ENCODE measurements at places on chromosomes 2 and 18.

DNA sequence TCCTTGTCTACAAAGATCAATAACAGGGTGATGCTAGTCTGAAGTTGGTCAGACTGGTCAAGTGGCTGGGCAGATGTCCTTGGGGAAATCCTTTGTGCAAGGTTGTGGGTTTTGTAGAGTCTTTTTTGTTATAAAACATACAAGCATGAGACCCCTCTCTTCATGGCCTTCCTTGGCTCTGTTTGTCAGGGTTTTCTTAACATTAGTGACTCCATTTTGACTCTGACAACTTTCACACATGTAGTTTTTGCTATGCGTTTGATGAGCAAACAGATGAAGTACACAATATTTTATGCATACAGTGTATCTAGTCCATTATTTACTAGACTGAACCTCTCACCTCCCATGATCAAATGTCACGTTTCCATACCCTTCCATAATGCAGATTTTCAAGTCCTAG is 151.2 kb upstream of the KLF7 start:
- no peak for DNase-seq

GRCh38 chr2:226333388-226333787 is 466.2 kb downstream of the IRS1 start:
- DNase-seq, result peak; percentile 14

DNA sequence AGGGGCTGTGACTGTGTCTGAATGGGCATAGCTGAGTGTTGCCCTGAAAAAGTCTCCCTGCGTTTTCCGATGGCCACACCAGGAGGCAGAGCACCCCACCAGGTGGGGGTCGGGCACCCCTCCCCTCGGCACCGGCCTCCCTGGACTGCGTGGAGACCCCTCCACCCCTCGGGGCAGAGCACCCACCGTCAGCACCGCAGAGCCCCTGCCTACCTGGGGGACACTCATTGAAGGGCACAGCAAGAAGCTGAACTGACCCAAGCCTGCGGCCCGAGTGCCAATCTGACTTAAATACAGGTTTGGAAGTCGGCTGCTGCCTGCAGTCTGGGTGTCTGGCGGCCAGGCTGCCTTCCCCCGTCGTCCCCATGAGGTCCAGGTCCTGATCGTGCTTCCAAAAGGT is 69.9 kb downstream of the KCNG2 start:
- DNase-seq, result no peak

GRCh38 chr2:202690321-202690900 is 55.6 kb downstream of the FAM117B start:
- no peak for DNase-seq

GRCh38 chr2:23432531-23432930 is 47.6 kb downstream of the KLHL29 start:
- DNase-seq, result no peak

DNA sequence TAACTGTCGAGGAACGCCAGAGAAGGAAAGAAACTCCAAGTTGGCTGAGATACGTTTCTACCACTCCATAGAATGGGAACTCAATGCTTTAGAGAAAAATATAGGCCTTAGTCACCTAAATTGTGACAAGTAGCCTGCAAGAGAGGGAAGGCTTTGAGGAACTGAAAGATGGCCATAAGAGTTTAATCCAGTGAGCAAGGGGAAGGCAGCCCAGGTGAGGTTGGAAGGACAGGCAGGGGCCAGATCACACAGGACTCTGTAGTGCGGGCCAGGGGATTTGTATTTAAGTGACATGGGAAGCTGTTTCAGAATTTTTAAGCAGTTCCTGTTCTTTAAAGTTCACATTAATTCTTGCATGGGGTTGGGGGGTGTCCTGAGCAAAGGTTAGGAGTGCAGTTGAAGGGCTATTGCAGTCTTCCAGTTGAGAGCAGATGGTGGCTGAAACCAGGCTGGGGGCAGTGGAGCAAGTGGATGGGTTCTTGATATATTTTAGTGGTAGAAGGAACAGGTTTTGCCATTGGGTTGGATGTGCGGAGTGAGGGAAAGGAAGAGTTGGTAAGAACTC is 138.9 kb upstream of the PELI1 start:
- no peak for DNase-seq

GRCh38 chr18:12377556-12378197 is 650 bp upstream of the AFG3L2 start:
- peak; percentile 94 for DNase-seq

- DNase-seq, result peak; percentile 70
Observed at GRCh38 chr18:39414009-39414700, 1848.6 kb upstream of the CELF4 start.

GRCh38 chr2:86015006-86015405 is 90.7 kb downstream of the POLR1A start:
- DNase-seq, result no peak

DNA sequence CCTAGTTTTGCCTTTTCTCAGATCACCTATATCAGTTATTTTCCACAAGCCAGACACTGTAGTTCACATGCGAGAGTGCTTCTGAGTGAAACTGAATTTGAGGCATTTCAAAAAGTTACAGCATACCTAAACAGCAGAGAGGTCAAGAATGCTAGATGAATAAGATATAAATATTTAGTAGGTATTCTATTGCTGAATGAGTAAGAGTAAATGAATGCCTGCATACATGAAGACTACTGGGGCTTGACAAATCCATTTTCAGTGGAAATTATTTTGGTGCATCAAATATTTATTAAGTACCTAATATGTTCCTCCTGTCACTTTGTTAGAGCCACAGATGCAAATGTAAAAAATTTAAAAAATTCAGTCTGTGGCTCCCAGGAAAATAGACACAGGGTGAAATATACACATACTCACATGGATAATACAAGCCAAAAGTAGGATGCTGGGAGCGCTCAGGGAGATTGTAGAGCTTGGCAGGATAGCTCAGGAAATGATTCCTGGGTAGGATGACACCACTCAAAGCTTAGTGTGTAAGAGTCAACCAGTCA is 27.6 kb upstream of the CDC42EP3 start:
- DNase-seq, result no peak

DNA sequence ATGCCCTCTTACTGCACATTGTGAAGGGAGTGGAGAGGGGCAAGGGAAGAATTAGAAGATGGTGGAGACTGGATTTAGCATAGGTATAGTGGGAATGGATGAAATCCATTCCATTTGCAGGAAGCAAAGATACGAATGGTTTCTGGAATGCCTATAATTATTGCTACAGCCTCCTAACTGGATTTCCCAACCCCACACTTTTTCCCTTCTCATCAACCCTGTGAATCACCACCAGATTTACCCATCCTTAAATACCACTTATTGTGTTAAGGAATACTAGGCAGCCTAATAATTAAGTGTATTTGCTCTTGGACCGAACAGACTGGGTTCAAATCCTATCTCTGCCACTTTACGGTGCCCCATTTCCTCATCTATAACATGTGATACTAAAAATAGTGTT is 39.3 kb upstream of the CREB1 start:
- no peak for DNase-seq

- DNase-seq, result no peak
Observed at GRCh38 chr18:54150226-54150625, 74.2 kb downstream of the MBD2 start.

- DNase-seq, result no peak
Observed at GRCh38 chr2:102172745-102173144, 14.1 kb upstream of the IL1RL2 start.

- DNase-seq, result no peak
Observed at GRCh38 chr2:167726788-167727187, 520.6 kb downstream of the STK39 start.

GRCh38 chr2:199992296-199992695 is 36.9 kb downstream of the MAIP1 start:
- no peak for DNase-seq

DNA sequence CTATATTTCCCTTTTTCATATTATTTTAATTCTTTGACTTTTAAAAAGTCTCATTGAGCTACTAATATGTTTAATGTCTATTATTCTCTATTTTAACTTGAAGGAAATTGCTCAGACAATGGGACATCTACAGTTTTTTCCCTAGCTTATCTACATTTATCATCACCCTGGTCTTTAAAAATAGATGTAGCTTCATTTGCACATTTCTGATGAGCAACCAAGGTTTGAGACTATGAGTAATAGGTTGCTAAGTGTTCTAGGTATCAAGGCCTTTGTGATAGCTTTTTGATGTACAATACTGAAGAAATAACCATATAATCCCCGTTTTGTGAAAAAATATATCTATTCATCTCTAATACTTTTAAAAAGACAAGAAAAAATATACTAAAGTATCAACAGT is 47.0 kb downstream of the STAT4 start:
- peak; percentile 25 for DNase-seq

DNA sequence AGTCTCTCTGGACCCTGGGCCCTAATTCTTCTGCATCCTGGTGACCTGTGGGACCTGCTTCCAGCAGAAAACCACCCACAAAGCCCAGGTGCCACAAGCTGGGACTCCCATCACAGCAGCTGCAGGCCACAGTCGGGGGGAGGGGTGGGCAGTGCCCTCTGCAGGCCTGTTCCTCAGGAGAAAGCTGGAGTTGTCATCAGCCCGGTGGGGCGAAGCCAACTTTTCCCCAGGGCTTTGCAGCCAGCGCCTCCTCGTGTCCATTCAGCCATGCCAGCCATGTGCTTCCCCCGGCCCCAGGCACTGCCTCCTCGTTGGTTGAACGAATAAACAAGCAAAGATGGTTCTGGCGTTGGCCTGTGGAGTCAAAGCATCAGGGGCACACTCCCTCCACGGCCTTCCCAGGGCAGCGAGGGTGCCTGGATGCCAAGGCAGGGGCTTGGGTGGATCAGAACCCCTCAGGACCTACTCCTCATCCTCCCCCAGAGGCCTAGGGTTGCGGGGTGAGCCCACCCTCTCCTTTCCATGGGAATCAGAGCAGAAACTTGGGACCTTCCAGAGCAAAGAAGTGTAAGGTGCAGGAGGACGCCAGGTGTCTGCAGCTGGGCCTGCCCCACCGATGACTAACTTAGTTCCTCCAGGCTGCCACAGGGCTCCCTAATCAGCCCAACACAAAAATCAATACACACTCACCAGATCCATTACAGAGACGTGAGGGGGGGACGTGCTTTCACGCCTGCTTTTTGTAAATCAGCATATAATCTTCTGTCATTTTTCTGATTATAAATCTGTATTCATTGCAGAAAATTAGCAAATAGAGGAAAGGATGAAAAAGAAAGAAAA is 75.7 kb upstream of the RAB6C start:
- no peak for DNase-seq

DNA sequence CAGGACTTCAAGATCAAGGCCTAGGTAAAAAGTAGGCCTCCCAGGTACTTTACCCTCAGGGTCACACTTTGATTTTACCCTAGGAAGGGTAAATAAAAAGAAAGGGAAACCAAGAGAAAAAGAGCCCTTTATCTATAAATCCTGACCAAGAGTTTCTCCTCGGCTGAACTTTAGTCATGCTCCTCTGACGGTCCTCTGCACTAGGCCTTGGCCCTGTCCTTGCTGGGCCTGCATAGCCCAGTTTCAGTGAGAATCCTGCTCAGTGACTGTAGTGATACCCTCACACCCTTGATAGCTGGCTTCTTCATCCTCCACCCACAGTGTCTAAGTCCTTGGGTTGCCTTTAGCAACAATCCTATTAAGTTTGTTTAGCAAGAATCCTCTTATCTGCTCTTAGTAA is 20.5 kb upstream of the ITSN2 start:
- no peak for DNase-seq

- DNase-seq, result no peak
Observed at GRCh38 chr18:12593866-12594265, 64.0 kb downstream of the SPIRE1 start.

- peak; percentile 16 for DNase-seq
Observed at GRCh38 chr2:27857417-27858172, 32.6 kb downstream of the RBKS start.

GRCh38 chr2:60852282-60852860 is 29.0 kb upstream of the REL start:
- DNase-seq, result no peak

DNA sequence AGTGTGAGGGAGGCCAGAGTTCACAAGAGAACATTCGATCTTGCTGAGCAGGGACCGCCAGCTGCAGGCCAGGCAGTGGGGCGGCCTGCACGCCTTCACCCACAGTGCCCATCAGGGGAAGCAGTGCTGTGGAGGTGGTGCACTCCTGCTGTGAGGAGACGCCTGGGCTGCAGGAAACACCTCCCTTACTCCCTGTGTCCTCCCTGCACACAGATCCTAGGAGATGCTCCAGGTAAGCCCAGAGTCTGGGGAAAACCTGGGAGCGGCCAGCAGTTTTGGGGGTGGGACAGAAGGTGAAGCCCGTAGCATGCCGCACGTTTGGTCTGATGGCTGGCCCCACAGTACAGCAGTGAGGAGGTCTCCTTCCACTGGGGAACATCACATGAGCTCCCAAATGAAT is 180.8 kb upstream of the RAB6C start:
- no peak for DNase-seq

- DNase-seq, result no peak
Observed at GRCh38 chr2:218627939-218628338, 20.2 kb downstream of the PLCD4 start.

DNA sequence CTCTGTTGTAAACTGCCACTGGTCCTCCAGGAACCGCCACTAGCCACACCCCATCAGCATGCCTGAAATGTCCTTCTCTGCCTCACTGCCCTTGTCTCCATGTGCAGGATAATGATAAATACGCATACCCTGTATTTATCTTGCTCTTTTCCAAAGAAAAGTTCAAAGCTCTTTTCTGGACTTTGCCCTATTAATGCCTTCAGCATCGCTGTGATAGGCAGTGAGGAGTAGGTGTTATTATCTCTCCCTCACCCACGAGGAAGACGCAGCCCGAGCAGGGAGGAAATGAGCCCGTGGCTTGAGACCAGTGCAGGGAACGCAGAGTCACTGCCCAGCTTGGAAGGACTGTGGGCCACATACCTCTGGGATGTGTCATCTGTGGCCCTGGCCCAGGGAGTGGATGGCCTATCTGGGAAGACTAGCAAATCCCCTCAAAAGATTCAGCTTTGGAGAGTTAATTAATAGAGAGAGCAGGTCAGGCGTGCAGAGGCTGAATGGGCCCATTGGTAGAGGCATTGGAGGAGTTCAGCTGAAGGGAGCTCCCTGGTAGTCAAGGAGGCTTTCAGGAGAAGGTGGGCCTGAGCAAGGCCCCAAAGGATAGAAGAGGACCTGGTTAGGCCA is 39.5 kb upstream of the MCFD2 start:
- peak; percentile 84 for DNase-seq

DNA sequence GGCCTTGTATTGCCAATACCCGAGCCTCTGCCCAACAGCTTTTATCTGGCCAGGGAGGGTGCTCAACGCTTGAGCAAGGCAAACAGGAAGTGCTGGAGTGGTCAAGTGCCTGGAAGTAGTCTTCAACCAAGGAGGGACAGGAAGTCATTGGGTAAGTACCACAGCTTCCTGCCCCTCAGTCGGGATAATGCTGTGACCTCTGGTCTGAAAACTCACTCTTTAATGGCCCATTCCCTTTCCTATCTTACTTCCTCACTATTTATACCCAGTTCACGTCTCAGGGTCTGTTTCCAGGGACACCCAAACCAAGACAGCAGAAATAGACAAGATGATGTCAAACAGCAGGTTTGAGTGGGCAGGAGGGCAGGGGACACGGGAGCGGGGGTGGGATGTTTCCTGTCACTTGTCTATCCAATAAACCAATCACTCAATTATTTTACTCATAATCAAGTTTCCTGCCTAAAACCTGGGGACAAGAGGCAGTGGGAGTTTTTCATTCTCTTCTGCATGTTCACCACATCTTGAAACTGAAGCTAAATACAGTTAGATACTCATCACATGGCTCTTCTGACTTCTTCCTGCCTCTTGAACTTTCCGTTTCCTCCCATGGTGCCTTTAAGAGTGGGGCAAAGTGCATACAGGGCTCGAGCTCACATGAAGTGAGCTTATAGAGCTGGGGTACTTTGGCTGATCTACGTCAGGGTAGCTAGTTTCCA is 68.9 kb upstream of the CAB39 start:
- peak; percentile 63 for DNase-seq

Measured in kidney capillary endothelial cell (primary cell).